ENCODE measurements at places on chromosomes 3 and 15.

GRCh38 chr15:101128221-101129015 is 123.4 kb downstream of the CHSY1 start:
- DNase-seq = no peak

DNA sequence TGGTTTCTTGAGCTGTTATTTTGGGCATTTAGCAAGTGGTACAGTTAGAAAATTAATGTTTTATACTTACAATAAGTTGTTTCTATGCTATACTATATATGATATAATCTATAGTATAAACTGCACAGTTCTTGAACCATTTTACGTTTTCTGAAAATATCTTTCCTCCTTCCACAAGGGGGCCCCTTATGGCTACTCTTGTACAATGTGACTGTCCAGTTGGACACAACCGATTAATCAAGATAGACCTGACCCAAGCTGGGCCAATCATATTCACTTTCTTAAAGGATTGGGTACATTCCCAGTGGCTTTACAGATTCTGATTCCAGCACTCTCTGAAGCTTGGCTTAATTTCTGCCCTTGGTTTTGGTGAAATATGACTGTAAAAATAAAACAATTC is 953.4 kb downstream of the AGBL1 start:
- no peak for DNase-seq

DNA sequence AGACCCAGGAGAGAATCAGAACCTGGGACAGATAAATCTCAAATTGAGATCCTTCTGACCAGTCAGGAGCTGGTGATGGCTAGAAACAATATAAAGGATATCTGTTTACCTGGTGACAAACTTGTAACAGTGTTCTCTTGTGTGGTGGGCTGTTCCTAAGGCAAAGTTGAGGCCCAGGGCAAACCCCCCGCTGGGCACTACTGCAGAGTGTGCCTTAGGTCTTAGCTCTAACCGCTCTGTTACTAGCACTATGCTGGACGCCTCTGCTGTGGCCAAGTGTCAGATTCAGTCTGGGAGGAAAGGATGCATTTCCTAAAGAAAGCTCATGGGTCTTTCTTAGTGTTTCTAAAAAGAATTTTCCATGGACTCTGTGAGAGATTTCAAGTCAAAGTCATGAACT is 146.5 kb upstream of the MEIS2 start:
- no peak for DNase-seq

GRCh38 chr3:16132190-16132589 is 42.3 kb upstream of the GALNT15 start:
- DNase-seq = no peak

GRCh38 chr3:31962801-31963205 is 18.3 kb downstream of the OSBPL10 start:
- no peak for DNase-seq

- no peak for DNase-seq
Measured at GRCh38 chr3:55059027-55059629, 131.3 kb upstream of the LRTM1 start.

All from effector CD4-positive, alpha-beta T cell (primary cell).